ENCODE measurements at places on chromosomes 11 and 22.
A peak's percentile ranks its signal among the peaks of the same experiment; 100 is the strongest.

- H3K4me1 ChIP-seq: no peaks in the 10 kb centered on the region
- H3K4me3 ChIP-seq: peak overlapping the region; percentile 96
- no peak overlapping the region for H3K27ac ChIP-seq
- H3K27me3 ChIP-seq: no peaks in the 10 kb centered on the region
Measured at GRCh38 chr11:64878223-64878493, 263 bp downstream of the EHD1 start.

DNA sequence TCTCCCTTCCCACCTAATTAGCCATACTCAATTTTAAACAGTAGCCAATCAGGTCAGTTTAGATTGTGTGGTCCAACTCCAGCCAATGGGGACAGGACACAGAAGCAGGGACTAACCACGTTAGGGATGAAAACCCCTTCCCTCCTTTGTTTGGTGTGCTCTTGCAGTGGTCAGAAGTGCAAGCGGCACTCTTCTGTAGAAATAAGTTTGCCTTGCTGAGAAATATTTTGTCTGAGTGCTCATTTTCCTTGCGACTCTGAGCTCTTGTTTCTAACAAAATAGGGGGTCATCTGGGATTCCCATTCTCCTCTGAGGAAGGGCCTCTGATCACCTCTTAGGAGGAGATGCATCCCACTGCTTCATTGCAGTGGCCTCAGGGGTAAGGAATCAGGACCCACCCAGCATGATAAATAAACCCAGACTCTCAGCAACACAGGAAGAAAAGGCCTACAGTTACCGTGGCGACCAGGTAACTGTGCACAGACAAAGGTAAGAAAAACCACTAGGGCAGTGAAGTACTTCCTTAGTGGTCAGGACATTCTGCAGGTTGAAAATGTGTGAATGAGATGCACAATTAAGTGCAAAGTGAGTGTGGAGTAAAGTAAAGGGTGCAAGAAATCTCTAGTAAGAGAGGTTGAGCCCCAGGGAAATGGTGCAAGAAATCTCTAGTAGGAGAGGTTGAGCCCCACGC lies 55.4 kb downstream of the ZNF280B start:
- no peaks in the 10 kb centered on the region for H3K4me1 ChIP-seq
- no peak overlapping the region for H3K4me3 ChIP-seq
- H3K36me3 ChIP-seq: no peaks in the 10 kb centered on the region
- peaks cover 74% of the 10 kb centered on the region for H3K27me3 ChIP-seq
- no peak overlapping the region for H3K27ac ChIP-seq
- DNase-seq: no peak

- H3K4me1 ChIP-seq: no peaks in the 10 kb centered on the region
- H3K4me3 ChIP-seq: no peak overlapping the region
- no peak overlapping the region for H3K27ac ChIP-seq
- no peaks in the 10 kb centered on the region for H3K27me3 ChIP-seq
Measured at GRCh38 chr22:29555065-29555644, 1.6 kb upstream of the THOC5 start.

GRCh38 chr22:27911330-27911729 lies 7.7 kb downstream of the PITPNB start:
- H3K4me1 ChIP-seq: peaks cover 11% of the 10 kb centered on the region
- H3K36me3 ChIP-seq: peaks cover 55% of the 10 kb centered on the region
- no peaks in the 10 kb centered on the region for H3K27me3 ChIP-seq
- no peak overlapping the region for H3K27ac ChIP-seq

- peak; percentile 73 for DNase-seq
- H3K36me3 ChIP-seq: no peaks in the 10 kb centered on the region
- peak overlapping the region; percentile 86 for H3K4me3 ChIP-seq
Measured at GRCh38 chr22:31085493-31085824, 4.3 kb downstream of the SMTN start.

- no peak overlapping the region for H3K4me3 ChIP-seq
- H3K27ac ChIP-seq: no peak overlapping the region
- H3K36me3 ChIP-seq: no peaks in the 10 kb centered on the region
- no peaks in the 10 kb centered on the region for H3K27me3 ChIP-seq
Measured at GRCh38 chr11:83643115-83643514, 356.9 kb upstream of the CCDC90B start.

DNA sequence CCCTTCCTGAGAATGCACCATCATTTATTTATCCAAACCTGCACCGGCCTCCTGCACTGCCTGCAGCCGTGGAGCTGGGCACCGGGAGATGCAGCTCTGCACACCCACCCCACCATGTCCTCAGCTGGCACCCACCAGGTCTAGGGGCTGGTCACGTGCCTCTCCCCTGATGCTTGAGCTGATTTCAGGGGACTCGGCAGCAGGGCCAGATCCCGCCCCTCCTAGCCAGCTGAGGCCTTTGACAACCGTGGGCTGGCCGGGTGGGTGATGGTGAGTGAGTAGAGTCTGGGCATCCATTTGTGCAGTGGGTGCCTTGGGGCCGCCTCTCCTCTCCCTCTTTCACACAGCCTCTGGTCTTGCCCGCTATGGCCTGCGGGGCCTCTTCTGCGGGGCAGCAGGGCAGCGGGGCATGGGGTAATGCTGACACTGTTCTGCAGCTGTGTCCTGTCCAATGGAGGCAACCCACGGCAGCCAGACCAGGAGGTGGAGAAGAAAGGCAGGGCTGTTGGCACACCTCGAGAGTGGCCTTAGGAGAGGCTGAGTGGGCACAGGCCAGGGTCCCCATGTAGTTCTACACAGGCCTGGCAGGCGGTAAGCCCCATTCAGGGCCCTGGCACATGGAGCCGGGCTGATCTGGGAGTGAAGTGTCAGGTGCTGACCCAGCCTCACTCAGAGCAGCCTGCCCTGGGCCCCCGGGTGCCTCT lies 38.5 kb upstream of the PRODH start:
- no peak overlapping the region for H3K27ac ChIP-seq
- H3K36me3 ChIP-seq: peaks cover 9% of the 10 kb centered on the region
- no peak for DNase-seq
- H3K27me3 ChIP-seq: no peaks in the 10 kb centered on the region
- no peaks in the 10 kb centered on the region for H3K4me1 ChIP-seq

- H3K27me3 ChIP-seq: peaks cover 22% of the 10 kb centered on the region
- peaks cover 22% of the 10 kb centered on the region for H3K36me3 ChIP-seq
- H3K27ac ChIP-seq: no peak overlapping the region
- DNase-seq: no peak
- peaks cover 2% of the 10 kb centered on the region for H3K4me1 ChIP-seq
- H3K4me3 ChIP-seq: peak overlapping the region; percentile 90
Measured at GRCh38 chr11:93662175-93662570, 691 bp downstream of the CEP295 start.

DNA sequence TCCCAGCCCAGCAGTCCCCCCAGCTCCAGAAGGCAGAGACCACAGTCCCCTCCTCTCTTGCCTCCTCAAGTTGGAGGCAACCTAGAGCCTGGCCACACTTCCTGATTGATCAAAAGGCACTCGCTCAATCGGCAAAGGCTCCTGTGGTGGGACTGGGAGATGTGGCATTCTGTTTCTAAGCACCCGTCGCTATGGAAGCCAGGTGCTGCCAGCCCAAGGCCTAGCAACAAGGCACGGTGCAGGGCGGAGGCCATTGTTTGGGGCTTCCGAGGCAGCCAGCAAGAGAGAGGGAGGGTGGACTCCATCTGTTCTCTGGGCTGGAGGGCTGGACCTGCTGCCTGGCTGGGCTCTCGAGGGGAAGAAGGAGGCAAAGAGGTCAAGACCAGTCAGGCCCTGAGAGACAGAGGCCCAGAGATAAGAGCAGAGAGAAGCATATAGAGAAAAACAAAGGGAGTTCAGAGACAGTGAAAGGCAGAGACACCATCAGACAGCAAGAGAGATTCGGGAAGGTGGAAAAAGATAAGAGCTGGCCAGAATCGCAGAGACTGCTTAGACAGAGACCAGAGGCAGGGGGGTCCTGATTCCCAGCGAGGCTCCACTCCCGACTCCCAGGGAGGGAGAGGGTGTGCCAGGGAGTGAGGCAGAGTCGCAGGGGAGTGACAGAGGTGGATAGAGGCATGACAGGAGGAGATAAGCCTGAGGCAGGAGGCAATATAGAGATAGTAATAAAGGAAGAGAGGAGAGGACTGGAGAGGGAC lies 21.2 kb downstream of the PDE2A start:
- peaks cover 3% of the 10 kb centered on the region for H3K4me1 ChIP-seq
- H3K4me3 ChIP-seq: no peak overlapping the region

GRCh38 chr22:40726514-40726913 lies 47.2 kb downstream of the MCHR1 start:
- no peak for DNase-seq
- no peak overlapping the region for H3K27ac ChIP-seq
- H3K4me1 ChIP-seq: no peaks in the 10 kb centered on the region
- no peaks in the 10 kb centered on the region for H3K36me3 ChIP-seq

- no peaks in the 10 kb centered on the region for H3K36me3 ChIP-seq
- H3K27me3 ChIP-seq: no peaks in the 10 kb centered on the region
- no peaks in the 10 kb centered on the region for H3K4me1 ChIP-seq
- DNase-seq: no peak
Measured at GRCh38 chr22:48340191-48340590, 1487.5 kb downstream of the BRD1 start.

GRCh38 chr11:88552379-88553062 lies 215.0 kb upstream of the CTSC start:
- no peaks in the 10 kb centered on the region for H3K36me3 ChIP-seq
- peak; percentile 88 for DNase-seq
- H3K4me3 ChIP-seq: no peak overlapping the region
- no peaks in the 10 kb centered on the region for H3K4me1 ChIP-seq
- no peaks in the 10 kb centered on the region for H3K27me3 ChIP-seq

Measured in endodermal cell (in vitro differentiated cells).